ENCODE measurements at places on chromosomes 12 and 14.

- DNase-seq = no peak
These were observed 15.8 kb downstream of the ITPR2 start for GRCh38 chr12:26817183-26817591.

DNA sequence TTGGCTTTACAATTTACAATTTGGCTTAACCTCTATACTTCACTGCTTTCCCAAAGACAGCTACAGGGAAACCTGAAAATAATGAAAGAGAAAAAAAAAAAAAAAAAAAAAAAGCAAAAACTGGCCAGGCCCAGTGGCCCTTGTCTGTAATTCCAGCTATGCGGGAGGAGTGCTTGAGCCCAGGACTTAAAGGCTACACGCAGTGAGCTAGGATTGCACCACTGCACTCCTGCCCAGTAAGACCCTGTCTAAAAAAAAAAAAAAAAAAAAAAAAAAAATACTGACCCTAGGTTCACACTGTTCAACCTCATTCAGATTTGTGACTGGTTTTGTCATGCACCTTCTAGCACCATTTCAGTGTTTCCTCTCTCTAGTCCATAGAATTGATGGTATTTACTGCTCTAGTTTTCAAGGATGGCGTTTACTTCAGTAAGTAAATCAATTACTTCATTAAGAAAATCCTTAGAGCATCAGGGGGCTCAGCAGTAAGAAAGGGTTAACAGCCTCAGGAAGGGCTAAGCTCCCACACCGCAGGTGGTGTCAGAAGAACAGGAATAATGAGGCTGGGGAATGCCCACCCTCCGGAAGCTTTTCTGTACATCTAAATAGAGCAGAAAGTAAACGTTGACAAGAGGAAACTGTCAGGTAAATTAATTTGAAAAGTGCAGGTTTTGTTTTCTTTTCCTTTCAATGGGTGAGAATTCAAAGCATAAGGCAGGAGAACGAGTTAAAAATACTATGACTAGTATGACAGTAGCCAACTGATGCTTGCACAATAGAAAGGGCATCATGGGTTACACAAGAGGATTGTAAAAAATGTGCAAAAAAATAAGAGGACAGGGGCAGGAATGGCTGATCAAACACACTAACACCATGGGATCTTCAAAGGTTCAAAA is 115.0 kb upstream of the MDM1 start:
- no peak for DNase-seq

- DNase-seq = no peak
These were observed 11.5 kb downstream of the PSMB5 start for GRCh38 chr14:23023022-23023794.

GRCh38 chr12:56129206-56129941 is 1.3 kb downstream of the ESYT1 start:
- DNase-seq = no peak

DNA sequence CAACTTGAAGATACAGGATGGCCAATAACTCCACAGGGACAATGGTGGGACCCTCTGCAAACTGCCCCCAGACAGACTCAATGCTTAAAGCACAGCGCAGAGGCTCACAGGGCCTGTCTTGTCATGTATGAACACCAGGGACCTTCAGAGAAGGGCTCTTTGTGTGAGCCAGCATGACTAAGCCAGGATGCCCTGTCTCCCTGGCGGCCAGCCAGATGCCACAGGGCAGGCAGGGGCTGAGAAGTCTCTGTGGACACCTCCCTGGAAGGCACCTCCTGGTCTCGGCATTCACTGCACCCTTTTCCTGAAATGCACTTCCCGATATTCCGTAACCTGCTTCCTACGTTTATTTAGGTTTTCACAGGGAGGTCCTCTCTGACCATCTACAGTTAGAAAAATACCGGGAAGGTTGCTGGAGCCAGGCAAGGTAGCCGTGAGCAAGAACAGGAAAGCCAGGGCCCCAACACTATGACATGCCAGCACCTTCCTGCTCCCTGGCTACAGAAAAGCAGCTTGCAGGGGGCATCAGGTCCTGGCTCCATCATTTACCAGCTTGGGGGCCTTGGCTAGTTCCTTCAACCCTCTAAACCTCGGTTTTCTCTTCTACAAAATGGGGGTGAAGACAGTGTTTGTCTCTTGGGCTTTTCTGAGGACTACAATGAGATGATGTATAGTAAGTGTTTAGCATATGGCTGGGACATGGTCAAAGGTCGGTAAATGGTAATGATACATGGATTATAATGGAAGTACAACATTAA is 65.0 kb downstream of the PITPNM2 start:
- DNase-seq = peak; percentile 13

GRCh38 chr14:82710267-82710841 is 1176.7 kb upstream of the SEL1L start:
- DNase-seq = peak; percentile 64

DNA sequence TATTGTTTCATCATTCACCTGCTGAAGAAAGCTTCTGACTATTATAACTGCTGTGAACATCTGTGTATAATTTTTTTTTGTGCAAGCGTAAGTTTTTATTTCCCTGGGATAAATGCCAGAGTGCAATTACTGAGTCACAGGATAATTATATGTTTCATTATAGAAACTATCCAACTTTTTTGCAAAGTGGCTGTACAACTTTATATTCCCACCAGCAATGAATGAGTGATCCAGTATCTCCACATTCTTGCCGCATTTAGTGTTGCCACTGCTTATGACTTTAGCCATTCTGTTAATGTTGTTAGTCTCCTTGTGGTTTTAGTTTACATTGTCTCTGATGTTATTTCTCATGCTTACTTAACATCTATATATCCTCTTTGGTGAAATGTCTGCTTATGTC is 88.1 kb upstream of the CCDC175 start:
- no peak for DNase-seq

DNA sequence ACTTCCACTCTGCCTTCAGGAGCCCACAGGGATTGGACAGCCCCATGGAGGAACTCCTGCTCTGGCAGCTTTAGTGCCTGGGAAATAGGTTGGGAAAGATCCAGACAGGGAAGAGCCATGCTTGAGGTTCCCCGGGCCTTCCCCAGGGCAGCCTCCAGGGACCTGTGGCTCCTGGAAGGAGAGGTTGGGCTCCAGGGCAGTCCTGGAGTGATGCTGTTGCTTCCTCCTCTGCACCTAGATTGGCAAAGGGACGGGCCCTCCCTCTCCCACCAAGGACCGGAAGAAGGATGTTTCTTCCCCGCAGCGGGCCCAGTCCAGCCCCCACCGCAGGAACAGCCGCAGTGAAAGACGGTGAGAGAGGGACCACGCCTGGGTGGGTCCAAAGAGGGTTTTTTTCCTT is 16.5 kb downstream of the VASH1 start:
- no peak for DNase-seq

- no peak for DNase-seq
These were observed 27.2 kb downstream of the JDP2 start for GRCh38 chr14:75454963-75455546.

- peak; percentile 55 for DNase-seq
These were observed 3.6 kb upstream of the CLEC4E start for GRCh38 chr12:8544295-8544694.

DNA sequence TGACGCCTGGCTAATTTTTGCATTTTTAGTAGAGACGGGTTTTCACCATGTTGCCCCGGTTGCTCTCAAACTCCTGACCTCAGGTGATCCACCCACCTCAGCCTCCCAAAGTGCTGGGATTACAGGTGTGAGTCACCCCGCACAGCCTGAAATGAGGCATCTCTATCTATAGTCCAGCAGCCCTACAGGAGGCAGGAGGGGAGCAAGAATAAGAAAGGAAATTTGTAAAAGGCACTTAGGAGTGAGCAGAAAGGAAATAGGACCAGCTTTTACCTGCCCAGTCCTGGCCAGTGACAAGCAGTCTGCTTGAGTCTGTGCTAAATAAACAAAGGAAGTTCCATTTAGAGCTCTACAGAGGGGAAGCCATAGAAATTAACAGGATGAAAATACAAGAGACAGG is 15.0 kb upstream of the PSMA6 start:
- no peak for DNase-seq

DNA sequence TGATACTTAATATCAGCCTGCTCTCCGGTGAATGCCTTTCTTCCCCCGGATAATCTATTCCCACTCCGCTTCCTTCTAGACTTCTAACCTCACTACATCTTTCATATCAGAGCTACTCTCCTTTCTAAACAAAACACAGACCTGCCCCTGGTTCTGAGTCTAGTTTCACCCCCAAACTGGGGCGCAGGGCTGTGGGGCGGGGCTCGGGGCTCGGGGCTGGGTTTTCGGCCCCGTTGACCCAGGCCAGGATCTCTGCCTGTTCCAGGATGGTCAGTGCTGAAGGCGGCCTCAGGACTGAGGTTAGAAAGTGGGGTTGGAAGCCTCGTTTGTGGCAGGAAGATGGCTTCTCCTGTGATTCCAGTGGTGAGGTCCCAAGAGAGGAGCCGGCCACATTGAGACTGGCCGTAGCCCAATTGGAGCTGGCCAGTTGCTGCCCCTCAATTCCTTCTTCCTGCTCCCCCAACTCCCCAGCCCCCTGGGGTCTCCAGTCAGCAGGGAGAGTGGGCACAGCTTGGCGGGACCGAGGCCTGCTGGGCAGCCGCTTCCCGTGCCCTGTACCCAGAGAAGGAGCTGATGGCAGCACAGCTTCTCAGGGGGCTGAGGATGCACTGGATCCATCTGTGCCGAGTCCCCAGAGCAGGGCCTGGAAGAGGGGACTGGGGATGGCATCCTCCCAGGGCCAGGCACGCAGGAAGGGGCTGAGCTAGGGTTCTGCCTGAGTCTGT is 52.9 kb downstream of the LRCOL1 start:
- no peak for DNase-seq

DNA sequence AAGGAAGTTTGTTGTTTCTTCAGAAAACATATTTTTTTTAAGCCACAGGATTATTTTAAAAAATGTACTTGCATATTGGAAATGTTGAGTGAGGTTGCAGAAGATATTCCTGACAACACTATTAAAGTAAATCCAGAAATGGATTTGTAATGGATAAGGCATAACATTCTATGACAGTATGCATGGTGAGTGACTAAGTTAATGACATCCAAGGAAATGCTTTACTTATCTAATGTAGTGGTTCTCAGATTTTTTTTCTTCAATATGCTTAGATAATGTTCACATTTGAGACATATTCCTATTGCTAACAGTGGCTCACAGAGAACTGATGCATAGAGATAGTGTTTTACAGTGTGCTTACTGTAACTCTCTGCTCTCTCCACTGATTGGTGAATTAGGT is 49.4 kb downstream of the ZDHHC17 start:
- no peak for DNase-seq

GRCh38 chr14:79103764-79104163 is 933.6 kb downstream of the NRXN3 start:
- no peak for DNase-seq

- DNase-seq = no peak
These were observed 22.8 kb downstream of the LHX5 start for GRCh38 chr12:113448873-113449272.

DNA sequence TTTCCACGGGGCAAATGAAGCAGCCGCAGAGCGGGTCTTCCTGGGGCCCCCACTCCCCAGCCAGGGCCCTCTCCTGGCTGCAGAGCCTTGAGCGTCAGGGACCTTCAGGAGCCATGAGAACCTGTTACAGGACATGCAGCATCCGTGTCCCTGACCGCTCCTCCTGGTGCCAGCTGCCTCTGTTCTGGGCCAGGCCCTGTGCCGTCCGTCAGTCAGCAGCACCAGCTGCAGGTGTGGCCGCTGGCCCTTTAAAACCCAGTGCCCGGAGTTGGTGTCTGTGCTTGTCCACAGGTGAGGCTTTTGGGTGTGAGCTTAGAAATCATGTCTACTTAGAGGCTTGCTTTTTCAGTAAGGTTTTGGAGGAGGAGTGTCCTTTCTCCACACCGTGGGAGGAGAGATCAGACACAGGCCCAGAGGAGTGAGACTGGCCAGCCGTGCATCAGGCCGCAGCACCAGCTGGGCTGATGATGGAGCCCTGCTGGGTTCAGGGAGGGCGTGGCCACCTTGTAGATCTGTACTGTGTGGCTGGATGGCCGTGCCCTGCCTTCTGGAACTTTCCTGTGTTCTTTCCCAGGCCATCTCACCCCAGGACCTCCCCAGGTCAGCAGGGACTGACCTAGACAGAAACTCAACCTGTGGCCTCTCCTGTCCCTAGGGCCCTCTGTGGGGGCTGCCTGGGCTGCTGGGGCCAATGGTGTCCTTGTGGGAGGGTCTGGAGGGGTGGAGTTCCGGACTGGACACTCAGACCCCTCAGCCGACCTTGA is 27.1 kb downstream of the AACS start:
- DNase-seq = no peak

DNA sequence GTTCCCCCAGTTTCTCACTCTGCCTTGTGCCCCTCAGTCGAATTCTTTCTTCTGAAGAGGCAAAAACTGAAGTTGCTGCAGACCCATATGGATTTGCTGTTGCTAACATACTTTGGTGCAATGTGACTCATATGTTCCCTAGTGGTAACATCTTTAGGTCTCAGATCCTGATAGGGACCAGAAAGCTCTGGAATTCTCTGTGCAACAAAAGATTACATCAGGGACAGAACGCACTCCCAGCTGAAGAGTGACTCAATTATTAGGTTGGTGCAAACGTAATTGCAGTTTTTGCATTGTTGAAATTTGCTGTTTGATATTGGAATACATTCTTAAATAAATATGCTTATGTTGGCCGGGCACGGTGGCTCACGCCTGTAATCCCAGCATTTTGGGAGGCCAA is 8.2 kb upstream of the DHRS2 start:
- DNase-seq = no peak

DNA sequence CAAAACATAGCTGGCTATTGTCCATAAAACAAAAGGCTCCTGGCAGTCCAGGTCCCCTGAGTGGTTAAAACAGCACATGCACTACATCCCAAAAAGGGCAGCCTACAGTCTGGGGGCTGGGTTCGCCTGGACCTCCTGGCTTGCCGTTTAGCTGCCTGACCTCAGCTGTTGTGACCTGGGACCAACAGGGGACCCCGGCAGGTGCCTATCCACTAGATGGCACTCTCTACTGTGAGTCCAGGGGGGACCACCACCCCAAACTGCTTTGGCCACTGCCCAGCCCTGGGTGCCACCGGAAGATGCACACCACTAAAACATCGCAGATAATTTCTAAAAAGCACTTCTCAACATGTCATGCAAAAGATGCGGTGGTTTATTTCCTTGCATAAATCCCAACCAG is 2.9 kb upstream of the RTL1 start:
- DNase-seq = no peak

GRCh38 chr12:119546340-119546739 is 47.2 kb upstream of the TMEM233 start:
- no peak for DNase-seq

DNA sequence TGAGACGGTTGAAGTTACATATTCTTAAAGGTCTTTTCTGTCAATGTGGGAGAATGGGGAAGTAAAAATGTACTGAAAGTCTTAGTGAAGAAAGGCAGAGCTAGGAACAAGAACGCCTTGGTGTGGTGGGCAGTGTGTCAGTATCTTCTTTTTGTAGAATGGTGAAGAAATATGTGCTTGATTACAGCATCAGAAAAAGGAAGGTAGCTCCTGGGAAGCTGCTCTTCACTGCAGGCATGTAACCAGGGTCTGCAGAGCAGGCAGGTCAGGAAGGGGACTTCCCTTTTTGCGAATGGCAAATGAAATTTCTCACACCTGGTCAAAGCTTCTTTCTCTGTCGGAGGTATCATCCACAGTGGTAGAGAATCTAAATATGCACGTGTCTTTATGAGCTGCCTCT is 226.2 kb downstream of the ADAMTS20 start:
- no peak for DNase-seq
